ENCODE measurements at places on chromosomes 1 and 21.
A peak's percentile ranks its signal among the peaks of the same experiment; 100 is the strongest.

- DNase-seq, result no peak
Measured at GRCh38 chr1:228512781-228513198, 25.6 kb downstream of the RNF187 start.

DNA sequence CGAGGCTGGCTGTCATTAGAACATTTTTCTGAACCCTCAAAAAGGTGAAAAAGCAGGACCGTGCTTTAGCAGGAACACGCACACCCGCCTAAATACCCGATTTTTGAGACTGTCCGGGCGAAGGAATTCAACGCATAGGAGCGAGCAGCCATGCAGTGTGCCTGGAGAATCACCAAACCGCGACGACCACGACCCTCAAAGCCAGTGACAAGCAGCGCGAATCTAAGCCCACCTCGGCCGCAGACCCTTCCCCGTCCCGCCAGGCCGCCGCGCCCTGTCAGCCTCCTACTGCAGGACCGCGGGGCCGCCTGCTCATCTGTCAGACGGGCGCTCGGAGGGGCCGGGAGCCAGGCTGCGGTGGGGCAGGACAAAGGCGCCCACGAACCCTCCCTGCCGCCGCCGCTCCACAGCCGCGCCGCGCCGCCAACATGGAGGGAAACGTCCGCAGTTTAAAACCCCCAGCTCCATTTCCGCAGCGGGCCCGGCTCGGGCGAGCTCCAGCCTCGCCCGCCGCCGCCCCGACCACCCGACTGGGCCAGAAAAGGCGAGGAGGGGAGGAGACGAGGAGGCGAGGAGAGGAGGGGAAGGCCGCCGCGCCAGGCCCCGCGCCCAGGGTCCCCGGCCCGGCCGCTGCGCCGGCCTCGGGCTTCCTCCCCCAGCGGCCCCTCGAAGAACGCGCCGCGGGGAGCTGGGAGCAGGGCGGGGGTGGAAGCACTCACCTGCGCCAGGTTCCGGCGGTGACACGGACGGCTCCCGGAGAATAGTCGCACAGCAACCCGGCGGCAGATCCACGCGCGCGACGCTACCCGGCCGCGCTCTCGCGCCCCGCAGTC, at the start of gene LBR:
Gene LBR (minus strand): TSS at position 804 of the 833 bp plus-strand sequence. CDS start 3,963 bp downstream, outside the sequence.
- peak; percentile 66 for DNase-seq

- DNase-seq, result no peak
Measured at GRCh38 chr1:207964195-207964966, 53.5 kb upstream of the CD34 start.

DNA sequence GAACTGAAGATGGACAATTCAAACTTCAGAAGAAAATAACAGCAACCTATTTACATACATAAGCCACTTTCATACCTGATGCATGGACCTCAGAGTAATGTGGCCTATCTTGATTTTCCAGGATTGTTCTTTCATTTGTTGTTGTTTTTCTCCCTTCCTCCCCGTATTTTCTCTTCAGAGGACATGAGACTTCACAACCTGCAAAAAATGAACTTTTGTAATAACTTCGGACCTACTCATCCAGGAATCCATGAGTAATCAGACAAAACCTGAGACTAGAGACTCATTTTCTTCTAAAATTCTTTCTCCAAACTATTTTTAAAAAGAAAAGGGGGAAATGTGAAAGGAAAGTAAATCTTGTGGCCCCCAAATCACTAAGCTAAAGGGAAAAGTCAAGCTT, 17.6 kb upstream of the PLA2G5 start:
- no peak for DNase-seq

DNA sequence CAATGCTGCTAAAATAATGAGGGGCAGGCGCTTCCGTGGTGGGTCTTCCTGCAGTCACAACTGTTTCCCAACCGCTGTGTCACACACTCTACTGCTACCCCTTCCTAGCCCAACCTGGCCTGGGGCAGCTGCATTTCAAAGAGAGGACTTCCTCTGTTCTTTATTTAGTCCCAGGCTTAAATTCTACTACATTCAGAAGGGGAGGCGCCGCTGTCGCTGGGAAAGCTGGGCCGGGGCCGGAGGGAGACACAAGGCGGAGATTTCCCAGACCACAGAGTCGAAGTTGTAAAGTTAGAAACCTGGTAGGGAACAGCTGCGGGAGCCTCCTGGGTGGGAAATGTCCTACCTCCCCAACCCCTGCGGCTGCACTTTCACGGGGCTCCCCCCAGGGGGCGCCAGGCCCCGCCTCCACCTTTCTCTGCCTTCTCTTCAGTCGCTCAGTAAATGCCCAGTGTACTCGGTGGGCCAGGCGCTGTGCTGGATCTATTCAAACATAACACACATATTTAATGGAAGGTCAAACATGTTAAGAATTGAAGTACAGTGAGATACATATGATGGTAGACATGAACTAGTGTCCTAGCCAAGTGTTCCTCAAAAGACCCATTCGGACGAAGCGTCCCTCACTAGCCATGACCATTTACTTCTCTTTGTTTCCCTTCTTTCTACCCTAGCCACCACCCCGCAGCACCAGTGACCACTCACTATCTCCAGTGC, 23.1 kb downstream of the DYRK3 start:
- no peak for DNase-seq

DNA sequence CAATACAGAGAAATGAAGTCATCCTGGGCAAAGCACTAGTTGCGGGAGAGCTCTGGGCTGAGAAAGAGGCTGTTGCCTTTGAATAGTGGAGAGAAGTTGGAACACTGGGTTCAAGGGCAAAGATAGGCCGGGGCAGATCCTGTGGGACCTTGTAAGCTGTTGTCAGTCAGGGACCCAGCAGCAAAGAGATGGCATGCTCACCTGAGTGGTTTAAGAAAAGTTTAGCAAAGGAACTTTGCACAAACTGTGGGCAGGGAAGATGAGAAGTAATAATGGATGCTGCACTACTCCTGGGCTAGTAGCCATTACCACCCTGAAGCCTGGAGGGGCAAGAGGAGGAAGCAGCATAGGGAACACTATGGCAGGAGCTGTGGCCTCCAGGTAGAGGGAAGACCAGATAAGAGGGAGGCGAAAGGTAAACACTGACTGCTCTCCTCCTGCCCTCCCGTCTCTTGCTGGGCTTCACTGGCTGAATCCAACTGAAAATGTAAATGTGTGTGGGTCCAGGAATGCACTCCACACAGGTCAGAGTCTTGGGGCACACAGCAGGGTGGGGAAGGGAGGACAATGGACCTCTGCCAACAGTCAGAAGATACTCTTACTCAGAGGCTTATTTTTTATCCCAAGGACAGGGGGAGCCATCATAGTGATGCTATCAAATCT, 129.2 kb downstream of the PLPP3 start:
- no peak for DNase-seq

Data from brain (organoid and tissue), 16 donors.